ENCODE measurements at places on chromosomes 7 and 10. TPM values are rescaled to one million over a fixed set of nuclear protein-coding genes. Genes with fewer than 3 reads are reported as not detected.

DNA sequence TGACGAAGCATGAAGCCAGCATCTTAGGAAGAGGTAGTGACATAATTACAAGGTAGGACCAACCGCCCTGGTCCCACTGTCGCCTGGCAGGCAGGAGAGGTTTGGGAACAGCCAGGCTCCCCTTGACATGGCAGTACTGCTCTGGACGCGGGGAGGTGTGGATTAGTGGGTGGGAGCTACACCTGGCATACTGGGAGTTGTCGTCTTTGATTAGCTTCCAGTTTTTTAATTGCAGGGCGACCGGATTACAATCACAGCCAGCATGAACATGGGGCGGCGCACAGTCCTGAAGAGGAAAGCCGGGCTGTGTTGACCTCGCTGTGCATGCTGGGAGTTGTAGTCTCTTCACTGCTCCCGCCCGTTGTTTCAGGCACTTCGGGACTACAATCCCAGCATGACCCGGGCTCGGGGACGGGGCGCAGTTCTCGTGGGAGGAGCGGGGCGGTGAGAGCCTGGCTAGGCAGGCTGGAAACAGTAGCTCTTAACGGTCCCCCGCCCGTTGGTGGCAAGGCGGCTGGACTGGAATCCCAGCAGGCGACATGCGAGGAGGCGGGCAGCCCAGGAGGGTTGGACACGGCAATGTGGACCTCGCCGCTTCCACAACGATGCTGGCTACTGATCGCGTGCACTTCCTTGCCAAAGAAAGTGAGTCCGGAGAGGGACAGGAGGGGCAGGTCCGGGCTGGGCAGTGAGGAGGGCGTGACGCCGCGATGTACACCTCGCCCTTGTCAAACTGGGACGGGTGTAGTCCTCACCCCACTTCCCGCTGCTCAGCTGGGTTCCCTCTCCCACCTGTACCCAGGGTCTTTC is 98.0 kb upstream of the ZNF722 start:
- no peak for DNase-seq

DNA sequence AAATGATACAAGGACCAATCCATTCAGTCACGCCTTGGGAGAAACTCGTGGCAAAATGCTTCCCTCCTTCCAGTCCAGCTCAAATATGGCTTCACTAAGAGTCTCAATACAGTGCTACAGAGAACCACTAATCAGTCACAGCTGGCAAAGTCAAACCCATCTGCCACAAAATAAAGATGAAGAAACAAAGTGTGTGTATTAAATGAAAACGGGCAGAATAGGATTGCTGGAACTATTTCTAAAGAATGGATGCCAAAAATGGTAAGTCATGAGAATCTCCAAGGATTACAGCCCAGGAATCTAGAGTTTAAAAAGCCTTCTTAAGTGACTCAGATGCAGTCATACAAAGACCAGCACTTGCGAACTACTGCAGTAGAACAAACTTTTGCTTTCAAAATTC is 61.9 kb downstream of the CACUL1 start:
- no peak for DNase-seq

GRCh38 chr10:60708666-60709065 is 69.6 kb upstream of the CDK1 start:
- DNase-seq = no peak

- no peak for DNase-seq
Measured at GRCh38 chr10:8617792-8618191, 563.3 kb downstream of the GATA3 start.

GRCh38 chr7:24978843-24979469 is 1.0 kb downstream of the OSBPL3 start:
- DNase-seq = no peak

The LIPN gene
- not detected for polyA plus RNA-seq

- DNase-seq = no peak
Measured at GRCh38 chr10:3898821-3899220, 113.8 kb upstream of the KLF6 start.

DNA sequence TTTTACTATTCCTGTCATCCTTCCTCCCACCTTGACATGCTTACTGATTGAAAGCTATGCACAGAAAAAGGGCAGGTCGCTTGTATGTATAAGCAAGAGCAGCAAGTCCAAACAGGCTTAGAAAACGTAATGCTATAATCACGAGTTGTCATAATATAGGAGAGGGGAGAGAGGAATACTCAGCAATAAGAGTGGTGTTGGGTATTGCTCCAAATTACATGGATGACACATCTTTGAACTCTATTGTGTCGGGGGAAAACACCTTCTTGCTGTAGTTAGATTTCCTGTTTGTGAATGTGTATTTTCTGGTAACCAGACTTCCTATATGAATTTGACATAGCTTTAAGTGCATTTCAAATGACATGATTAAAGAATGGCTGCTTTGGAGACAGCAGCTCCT is 7.5 kb downstream of the MET start:
- DNase-seq = no peak

The SEMA3A gene
- 20.3 TPM for polyA plus RNA-seq

The CALML3 gene
- polyA plus RNA-seq = 0.09 TPM

- no peak for DNase-seq
Measured at GRCh38 chr7:143384148-143384547, 3.0 kb downstream of the ZYX start.

- no peak for DNase-seq
Measured at GRCh38 chr7:105910172-105910571, 33.8 kb upstream of the ATXN7L1 start.

DNA sequence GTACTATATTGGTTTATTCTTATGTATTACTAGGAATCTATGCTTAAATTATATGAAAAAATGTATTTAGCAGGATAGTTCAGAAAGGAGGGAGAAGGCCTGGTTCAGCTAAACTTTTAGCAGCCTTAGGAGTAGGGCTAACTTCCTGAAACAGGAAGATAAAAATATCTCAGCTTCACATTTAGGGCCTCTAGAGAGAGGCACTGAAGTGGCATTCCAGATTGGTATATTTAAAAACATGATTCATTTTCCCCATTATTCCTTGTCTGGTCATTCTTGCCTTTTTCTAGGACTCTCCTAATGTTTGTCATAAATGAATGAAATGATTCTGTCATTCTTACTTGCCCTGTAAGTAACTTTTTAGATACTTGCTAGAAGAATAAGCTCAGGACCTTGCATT is 63.0 kb upstream of the CYP26C1 start:
- no peak for DNase-seq
